ENCODE measurements at places on chromosomes 1 and 21. TPM values are rescaled to one million over a fixed set of nuclear protein-coding genes. Genes with fewer than 3 reads are reported as not detected.

DNA sequence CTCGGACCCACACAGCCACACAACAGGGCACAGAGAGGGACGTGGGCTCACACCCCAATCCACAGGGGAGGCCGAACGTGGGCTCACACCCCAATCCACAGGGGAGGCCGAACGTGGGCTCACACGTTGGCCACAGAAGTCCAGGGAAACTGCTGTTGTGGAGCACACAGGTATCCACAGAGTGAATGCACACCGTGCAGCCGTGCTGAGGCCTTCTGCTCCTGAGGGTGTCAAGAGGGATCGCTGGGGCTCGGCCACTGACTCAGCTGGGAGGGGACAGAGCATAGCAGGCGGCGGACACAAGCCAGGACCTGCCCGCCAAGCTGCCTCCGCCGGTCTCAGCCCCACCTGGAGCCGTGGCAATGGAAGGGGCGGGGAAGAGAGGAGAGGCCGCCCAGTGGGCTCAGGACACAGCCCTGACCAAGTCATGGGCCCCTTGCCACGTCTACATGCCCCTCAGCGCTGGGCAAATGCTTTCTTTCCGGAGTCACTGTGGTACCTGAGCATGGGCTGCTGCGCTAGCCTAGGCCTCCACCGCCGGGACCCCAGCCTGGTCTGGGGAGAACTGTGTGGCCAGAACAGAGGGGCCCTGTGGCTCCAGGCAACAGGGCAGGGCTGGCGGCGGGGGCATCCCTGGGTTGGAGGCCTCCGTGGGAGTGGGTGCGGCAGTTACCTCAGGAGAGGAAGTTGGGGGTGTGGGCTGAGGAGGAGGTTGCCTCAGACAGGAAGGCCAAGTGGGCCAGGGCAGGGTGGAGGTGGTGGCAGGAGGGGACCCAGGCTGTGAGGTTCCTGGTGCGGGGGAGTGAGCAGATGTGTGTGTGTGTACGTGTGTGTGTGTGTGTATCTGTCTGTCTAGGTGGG is 1.2 kb downstream of the SYTL1 start:
- no peaks in the 10 kb centered on the region for H3K27me3 ChIP-seq
- no peaks in the 10 kb centered on the region for H3K4me1 ChIP-seq
- peak overlapping the region; percentile 0 for H3K4me3 ChIP-seq
- H3K27ac ChIP-seq, result peak overlapping the region; percentile 62
- H3K36me3 ChIP-seq, result no peaks in the 10 kb centered on the region

DNA sequence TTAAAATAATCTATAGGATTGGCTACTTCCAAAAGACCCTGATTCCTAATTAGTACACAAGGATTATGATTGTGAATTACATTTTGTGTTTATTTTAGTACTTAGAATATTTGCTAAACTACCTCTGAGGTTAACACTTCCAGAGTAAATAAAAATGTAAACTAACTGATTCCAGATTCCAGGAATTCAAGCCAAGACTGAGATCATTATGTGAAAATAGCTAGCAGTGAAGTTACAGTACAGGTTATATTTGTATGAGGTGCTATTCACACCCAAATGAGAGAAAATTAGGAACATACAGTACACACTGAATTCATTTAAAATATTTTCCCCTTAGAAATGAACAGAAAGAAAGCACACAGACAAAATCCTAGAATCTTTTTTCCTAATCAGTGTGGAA is 28.8 kb downstream of the TTLL7 start:
- no peak overlapping the region for H3K4me3 ChIP-seq
- H3K36me3 ChIP-seq, result no peaks in the 10 kb centered on the region
- DNase-seq, result no peak
- no peak overlapping the region for H3K27ac ChIP-seq
- H3K4me1 ChIP-seq, result no peaks in the 10 kb centered on the region
- H3K27me3 ChIP-seq, result no peaks in the 10 kb centered on the region

GRCh38 chr21:44804762-44805161 is 3.1 kb upstream of the UBE2G2 start:
- no peaks in the 10 kb centered on the region for H3K4me1 ChIP-seq
- no peak overlapping the region for H3K27ac ChIP-seq
- DNase-seq, result peak; percentile 49

GRCh38 chr1:171801487-171801891 is 20.0 kb downstream of the METTL13 start:
- H3K4me1 ChIP-seq, result no peaks in the 10 kb centered on the region
- no peak for DNase-seq
- H3K4me3 ChIP-seq, result no peak overlapping the region
- H3K36me3 ChIP-seq, result no peaks in the 10 kb centered on the region

DNA sequence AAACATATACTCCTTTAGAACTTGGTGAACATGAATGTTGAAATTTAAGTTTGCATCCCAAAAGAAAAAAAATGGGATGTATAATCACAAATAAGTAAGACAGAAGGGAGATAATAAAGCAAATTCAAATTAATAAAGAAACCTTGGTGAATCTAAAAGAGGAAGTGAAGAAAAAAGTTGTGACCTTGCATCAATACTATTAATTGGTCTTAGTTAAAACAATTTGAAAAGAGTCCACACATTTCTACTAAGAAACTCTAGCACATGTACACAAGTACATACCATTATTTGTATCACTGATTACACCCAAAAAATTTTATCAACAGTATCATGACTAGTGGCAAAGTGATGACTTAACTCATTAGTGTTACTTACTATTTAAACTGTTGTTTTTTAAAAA is 80.4 kb upstream of the SCYL3 start:
- H3K4me3 ChIP-seq, result no peak overlapping the region
- H3K27me3 ChIP-seq, result no peaks in the 10 kb centered on the region

DNA sequence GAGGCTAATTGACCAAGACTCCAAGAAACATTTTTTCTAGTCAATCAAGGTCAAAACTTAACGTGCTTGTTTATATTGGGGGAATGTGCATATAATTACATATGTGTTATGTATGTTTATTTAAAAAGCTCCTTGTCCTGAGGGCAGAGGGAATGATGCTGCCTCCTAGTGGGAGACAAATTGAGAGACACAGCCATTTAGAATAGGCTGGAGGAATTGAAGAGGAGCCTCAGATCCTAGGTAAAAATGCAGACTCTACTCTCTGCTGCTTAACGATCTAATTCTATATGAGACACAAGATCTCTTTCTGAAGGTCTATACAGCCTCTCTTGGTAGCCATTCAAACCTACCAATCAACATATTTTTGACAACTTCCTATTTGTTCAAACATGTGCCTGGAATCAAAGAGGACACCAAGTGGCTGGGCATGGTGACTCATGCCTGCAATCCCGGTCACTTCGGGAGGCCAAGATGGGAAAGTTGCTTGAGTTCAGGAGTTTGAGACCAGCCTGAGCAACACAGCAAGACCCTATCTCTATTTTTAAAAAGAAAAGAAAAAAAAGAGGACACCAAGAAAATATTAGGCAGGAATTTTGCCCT is 136.6 kb upstream of the ZNF648 start:
- no peaks in the 10 kb centered on the region for H3K27me3 ChIP-seq
- H3K4me1 ChIP-seq, result no peaks in the 10 kb centered on the region
- DNase-seq, result no peak
- H3K27ac ChIP-seq, result no peak overlapping the region
- no peak overlapping the region for H3K4me3 ChIP-seq

KIF14 gene
- 0.15 TPM for total RNA-seq

GJA8 gene
- not detected for total RNA-seq

LDLRAD1 gene
- total RNA-seq, result not detected

FCRL3 gene
- 0.12 TPM for total RNA-seq

SPATA17 gene
- total RNA-seq, result not detected

KLHDC9 gene
- total RNA-seq, result 2.9 TPM

MKNK1 gene
- 21.6 TPM for total RNA-seq
